ENCODE measurements at places on chromosomes 2 and 18.

- no peak for DNase-seq
Measured at GRCh38 chr18:28637897-28638296, 461.0 kb upstream of the CDH2 start.

GRCh38 chr18:76209597-76209996 is 285.4 kb downstream of the ZNF516 start:
- DNase-seq: no peak

DNA sequence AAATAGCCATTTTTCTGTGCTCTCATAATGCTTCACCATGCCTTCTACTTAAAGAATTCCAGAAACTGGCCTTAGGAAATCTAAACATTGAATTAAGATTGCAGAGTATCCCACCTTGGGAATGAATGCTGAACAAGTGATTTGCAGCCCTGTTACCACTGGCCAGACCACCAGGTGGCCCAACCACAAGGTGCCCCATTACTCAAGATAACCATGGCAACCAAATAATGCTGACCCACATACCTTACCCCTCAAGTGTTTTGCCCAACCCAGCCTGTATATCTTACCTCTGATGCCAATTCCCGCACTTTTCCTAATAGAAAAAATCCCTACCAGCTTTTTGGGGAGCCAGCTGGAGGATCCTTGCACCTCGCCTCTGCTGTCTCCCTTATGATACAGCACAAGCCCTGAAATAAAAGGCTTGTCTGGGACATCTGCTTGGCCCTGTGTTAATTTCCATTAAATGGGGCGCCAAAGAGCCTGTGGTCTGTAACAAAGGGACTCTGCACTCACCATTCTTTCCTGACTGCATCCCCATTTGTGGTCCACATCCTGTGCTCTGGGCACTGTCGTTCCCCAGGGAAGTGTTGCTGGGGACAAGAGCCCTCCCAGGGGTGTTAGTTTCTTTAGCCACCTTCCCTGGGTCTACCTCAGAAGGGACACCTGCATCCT is 17.3 kb upstream of the KCNF1 start:
- DNase-seq: no peak

- DNase-seq: no peak
Measured at GRCh38 chr2:74031221-74031620, 46.5 kb downstream of the TET3 start.
